ENCODE measurements at places on chromosomes 7 and 10. TPM values are rescaled to one million over a fixed set of nuclear protein-coding genes. Genes with fewer than 3 reads are reported as not detected.
A peak's percentile ranks its signal among the peaks of the same experiment; 100 is the strongest.

DNA sequence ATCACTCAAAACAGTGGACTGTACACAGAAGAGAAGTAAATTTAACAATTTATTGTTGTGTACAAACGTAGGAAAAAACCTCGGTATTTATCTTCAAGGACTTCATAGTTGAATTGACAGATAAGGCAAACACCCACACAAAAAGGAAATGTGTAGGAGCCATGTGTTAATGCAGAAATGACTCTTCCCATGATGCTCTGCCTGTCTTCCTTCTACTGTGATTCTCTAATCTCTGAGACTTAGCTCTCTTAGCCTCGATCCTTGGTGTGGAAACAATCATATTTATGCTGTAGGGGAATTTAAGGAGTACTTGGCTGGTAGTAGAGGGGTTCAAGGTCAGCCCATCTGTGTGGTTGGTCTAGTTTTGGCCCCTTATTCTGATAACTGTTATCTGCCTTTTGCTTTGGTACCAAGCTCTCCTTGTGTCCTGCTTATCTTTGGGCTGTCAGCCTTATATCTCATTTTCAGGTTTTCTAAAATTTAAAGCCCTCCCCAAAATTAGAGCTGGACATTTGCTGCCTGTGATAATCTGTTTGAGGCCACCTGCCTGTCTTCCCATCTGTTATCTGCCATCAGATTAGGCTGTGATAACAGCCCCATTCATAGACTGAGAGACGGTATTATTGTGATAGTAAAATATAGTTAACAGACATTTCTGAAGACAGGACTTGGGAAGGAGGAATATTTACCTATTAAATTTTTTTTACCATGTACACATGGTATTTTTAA is 81.7 kb downstream of the GPR85 start:
- DNase-seq: no peak

DNA sequence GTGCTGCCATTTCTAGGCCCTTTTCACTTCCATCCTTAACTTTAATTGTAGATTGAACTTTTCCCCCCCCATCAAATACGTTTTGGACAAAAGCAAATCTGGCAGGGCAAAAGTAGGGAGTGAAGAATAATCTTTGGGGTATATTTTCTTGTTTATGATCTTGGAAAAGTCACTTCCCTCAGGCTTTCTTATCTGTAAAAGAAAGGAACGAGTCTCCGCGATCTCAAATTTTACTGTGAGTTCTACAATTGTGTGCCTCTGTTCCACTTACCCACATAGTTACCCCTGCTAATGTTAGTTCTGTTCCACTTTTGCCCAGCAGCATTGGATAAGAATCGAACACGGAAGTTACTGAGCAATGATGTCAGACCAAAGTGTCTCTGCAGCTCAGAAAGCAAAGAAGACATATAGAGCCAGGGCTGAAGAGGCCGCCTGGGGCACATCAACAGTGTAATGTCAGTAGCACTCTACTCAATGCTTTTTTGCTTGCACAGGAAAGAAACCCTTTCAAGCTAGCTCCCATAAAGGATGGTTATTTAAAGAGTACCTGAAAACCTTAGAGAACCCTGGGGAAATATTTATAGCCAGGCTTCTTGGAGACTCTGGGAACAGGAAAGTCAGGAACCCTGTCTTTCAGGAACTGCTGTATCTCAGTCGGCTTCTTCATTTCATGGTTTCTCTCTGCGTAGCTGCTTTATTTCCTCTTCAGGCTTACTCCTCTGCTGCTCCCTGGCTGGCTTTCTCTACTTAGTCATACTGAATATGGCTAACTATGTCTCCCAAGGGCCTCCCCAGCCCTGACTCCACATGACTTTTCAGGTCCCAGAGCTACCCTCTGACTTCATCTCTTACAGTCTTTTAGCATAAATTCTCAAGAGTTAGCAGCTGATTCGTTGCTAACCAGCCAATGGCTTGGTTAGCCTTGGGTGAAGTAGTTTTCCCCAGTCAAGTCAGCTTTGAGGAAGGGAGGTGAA is 123.7 kb upstream of the FAM3C start:
- DNase-seq: no peak

DNA sequence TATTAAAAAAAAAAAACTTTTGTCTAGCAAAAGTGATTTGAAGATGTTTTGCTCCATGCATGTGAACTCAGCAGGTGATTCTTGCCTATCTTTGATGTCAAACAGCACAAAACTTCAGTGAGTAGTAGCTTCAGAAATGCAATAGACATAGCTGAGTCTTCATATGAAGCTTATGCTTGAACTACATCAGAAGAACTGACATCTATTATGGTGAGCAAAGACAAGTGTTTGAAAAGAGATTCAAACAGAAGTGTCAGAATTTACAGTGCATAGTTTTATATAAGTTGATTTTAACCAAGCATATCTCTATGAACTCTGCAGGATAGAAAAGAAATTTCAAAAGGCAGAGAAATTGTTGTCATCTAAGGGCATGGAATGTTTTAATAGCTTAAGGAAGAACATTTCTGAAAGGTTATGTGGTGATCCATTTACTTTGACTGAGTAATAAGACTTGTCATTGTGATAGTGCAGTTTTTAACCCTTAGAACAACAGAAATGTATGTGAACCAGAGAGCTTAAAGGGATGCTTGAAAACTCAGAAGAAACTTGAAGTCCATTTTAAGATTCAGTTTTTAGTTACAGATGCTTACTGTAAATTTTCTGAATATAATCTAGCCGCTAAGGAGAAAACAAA is 351.4 kb downstream of the MDFIC start:
- DNase-seq: no peak

DNA sequence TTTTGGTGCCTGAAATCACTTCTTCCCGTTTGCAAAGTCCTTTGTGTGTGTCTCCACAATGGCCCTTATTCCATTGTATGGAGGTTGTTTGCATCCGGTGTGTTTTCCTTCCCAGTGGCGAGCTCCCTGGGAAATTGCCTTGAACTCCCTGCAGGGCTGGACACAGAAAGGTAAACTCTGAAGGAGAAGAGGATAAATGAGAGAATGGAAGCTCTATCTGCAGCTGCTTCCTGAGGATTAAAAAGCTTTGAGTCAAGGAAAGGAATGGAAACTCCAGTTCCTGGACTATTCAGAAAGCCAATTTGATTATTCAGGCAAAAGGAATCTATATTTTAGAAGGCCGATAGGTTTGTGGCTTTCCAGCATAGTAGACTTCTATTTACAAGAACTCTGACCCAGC is 4.4 kb upstream of the GRK5 start:
- DNase-seq: peak; percentile 8

DNA sequence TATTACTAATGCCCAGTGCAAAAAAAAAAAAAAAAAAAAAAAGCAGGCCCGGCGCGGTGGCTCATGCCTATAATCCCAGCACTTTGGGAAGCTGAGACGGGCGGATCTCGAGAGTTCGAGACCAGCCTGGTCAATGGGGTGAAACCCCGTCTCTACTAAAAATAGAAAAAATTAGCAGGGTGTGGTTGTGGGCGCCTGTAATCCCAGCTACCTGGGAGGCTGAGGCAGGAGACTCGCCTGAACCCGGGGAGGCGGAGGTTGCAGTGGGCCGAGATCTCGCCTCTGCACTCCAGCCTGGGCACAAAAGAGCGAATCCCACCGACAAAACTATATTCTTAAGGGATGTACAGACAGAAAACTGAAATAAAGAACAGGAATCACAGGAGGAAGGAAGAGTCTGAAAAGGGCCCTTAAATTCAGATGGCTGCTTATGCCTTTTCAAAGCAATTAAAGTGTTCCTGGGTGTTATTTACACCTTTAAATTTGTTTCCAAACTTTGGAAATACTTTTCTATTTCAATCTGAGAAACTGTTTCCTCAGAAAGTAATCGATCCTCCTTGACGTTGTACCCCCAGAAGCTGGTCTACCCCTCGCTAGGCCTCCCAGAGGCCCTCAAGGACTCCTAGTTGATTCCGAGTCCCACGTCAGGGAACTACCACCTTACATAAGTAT is 2.0 kb upstream of the KMT2E start:
- DNase-seq: peak; percentile 56

- DNase-seq: no peak
These were observed 114.8 kb upstream of the ARID5B start for GRCh38 chr10:61786728-61787127.

DNA sequence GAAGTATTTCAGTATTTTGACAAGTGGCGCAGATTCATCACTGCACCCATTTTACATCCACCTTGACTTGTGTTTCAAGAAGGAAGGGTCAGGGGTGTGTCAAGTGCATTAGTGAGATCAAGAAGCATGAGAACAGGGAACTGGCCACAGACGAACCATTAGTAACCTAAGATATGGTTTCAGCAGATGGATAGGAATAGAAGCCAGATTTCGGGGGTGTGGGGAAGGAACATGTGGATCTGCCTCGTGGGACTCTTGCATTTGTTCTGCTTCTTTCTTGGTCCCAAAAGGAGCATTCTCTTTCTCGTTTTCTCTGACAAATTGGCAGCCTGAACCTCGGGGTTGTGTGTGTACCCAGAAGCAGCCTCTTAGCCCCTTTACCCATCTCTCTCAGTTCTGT is 9.6 kb downstream of the DENND2A start:
- DNase-seq: no peak

DNA sequence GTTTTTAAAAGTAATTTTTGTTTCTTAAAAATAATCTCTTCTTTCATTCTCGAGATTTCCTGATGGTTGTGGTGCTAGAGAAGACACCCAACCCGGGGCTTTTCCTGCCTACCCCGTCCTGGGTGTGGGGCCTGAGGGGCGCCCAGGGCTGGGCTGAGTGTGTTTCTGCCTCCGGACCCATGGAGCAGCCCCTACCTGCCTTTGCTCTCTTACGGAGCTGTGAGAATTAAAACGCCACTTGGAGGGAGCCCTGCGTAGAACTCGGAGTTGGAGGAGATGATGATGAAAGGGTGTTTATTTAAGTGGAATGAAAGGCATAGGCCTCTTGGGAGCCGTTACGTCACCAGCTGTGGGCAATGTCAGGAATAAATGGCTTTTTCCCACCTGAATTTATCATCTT is 261.8 kb upstream of the SHH start:
- DNase-seq: no peak

GRCh38 chr10:3948843-3949242 is 163.8 kb upstream of the KLF6 start:
- DNase-seq: peak; percentile 68

DNA sequence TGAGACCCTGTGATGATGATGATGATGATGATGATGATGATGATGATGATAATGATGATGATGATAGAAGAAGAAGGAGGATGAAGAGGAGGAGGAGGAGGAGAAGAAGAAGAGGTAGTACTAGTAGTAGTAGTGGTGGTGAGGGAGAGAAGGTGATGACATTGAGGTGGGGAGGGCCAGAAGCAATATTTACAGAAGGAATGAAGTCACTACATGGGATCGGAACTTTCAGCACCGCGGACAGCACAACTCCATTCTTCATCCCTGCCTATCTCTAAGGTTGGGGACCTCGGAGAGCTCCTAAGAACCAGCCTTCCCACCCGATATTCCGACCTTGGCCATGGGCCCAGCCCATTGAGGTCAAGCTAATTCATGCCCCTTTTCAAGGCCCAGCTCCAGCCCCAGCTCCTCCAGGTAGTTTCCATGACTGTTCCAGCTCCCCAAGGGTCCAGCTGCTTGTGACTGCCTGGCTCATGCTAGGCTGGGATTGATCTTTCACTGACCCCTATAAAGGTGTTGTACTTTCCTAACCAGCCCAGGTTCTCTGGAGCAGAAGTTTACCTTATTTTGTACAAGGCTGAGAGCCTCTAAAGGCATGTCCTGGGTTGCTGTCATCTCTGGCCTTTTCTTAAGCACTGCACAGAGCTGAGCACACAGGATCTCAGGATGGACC is 10.3 kb downstream of the CRHR2 start:
- DNase-seq: no peak

- no peak for DNase-seq
These were observed 80.9 kb upstream of the APBB1IP start for GRCh38 chr10:26357203-26357602.

- DNase-seq: no peak
These were observed 982 bp downstream of the COBL start for GRCh38 chr7:51315393-51316261.

DNA sequence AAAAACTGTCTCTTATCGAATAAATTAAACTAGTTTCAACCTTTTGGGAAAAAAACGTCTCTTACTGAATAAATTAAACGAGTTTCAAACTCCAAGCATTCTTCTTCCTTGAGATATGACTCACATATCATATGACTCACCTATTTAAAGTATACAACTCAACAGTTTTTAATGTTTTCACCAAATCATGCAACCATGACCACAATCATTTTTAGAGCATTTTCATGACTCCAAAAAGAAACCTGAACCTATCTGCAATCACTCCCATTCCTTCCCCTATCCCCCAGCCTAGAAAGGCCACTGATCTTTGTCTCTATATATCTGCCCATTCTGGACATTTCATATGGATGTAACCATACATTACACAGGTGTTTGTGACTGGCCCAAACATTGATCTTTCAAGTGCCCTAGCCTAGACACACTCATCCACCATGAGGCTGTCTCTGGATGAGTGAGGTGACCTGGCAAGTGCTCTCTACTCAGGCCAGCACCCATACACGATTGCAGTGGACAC is 115.3 kb downstream of the PIP4K2A start:
- no peak for DNase-seq

DNA sequence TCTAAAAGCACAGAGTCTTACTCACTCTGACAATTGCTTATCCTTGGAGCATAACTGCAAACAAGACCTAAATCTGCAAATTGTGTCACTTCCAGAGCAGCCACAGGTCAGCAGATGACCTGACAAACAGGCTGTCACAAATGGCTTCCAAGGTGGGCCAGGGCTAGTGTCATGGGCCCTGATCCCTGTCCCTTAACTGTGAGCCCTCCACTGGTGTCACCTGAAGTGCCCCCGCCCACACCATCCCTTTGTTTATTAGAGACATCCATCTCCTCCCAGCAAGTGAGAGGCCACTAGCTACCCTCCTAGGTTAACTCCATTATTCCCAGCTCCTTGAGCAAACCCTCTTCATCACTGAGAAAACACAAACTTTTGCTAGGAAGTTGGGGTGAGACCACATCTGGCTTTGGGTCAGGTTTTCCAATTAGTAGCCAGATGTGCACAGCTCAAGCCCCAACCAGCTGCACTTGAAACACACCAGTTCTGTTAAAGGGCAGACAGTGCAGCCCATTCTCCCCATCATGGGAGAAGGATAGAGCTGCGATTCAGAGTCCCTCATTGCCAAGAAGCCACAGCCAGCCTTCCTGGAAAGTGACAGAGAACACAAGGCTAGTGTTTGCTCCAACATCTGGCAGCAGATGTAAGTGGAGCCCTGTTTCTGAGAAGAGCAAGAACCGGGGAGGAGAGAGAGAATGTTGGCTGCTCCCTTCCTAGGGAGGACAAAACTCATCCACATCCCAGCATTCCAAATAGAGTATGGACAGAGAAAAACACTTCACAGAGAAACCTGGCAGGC is 75.7 kb upstream of the NANOS1 start:
- DNase-seq: no peak

GRCh38 chr10:110376021-110376766 is 71.5 kb upstream of the SMNDC1 start:
- peak; percentile 49 for DNase-seq

The IQCE gene
- total RNA-seq: 12.0 TPM

The VIPR2 gene
- total RNA-seq: 12.6 TPM
